ENCODE measurements at places on chromosomes 16 and 17.

GRCh38 chr16:13041646-13042290 lies 140.4 kb downstream of the SHISA9 start:
- DNase-seq: no peak

DNA sequence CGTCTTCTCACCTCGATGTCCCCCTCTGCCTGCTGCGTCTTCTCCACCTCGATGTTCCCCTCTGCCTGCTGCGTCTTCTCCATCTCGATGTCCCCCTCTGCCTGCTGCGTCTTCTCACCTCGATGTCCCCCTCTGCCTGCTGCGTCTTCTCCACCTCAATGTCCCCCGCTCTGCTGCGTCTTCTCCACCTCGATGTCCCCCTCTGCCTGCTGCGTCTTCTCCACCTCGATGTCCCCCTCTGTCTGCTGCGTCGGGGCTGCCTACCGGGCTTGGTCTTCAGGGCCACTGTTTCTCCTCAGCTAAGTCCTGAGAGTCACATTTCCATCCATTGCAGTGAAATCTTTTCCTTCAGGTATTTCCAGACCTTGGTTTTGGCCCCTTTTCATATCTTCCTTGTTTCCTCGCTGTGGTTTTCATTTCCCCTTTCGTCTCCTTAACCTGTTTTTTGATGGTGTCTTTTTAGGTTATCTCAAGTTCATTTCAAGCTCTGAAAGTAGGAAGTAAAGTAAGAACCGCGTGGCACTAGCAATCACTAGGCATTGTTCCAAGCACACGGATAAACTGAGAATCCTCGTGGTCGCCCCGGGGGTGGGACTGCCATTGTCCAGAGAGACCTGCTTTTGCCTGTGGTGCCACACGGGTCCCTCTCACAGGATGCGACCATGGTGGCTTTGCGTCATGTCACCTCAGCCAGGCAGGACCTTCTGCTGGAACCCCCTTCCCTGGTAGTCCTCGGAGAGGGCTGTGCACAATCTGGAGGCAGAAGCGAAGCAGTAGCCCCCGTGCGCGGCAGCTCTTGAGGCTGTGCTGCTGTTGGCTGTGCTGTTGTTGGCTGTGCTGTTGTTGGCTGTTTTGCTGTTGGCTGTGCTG lies 9.5 kb upstream of the ZNF750 start:
- no peak for DNase-seq

GRCh38 chr17:6153375-6153774 lies 83.2 kb downstream of the WSCD1 start:
- no peak for DNase-seq

DNA sequence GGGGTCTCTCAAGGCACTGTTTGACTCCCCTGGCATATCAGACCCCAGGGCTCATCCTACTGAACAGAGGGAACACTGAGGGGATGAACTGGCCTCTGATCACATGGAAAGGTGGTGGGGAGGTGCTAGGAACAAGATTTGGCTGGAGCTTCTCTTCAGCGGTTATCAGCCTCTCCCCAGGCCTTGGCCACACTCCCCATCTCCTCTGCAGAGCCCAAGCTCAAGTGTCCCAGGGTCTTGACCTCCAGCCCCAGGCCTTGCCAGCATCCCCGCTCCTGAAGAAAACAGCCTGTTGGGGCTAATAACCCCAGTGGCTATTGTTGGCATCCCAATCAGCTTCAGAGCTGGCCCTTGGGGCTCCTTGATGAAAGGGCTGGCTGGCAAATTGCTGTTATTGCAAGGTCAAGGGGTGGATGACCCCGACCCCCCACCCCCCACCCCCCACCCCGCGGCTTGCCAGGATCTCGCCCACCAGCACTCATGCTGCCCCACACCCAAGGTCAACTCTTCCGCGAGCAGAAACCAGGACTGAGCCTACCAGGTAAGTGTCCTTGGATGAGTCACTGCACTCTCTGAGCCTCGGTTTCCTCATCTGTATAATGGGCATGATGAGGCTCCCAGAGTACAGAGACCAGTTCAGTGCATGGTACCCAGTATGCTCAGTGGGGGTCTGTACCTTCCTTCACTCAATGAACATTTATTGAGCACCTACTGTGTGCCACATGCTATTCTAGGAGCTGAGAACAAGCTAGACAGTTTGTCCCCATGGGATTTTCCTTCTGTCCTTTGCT lies 18.8 kb upstream of the FAM83G start:
- DNase-seq: no peak
